Stimulated activated CD8-positive, alpha-beta memory T cell treated with anti-CD3 and anti-CD28 coated beads, Interleukin-7, amount 100 ng/mL, for 1 hour (primary cell): ENCODE measurements at places on chromosomes 6 and 20.

- DNase-seq: no peak
These were observed at the start of gene SAMD5 for GRCh38 chr6:147508042-147508865. TSS of gene SAMD5 (plus strand) at chr6:147508690. CDS start at chr6:147508929, 239 bp downstream.

GRCh38 chr6:41626917-41627316 lies 11.4 kb upstream of the MDFI start:
- no peak for DNase-seq

GRCh38 chr6:116412270-116412669 lies 41.5 kb downstream of the DSE start:
- no peak for DNase-seq

DNA sequence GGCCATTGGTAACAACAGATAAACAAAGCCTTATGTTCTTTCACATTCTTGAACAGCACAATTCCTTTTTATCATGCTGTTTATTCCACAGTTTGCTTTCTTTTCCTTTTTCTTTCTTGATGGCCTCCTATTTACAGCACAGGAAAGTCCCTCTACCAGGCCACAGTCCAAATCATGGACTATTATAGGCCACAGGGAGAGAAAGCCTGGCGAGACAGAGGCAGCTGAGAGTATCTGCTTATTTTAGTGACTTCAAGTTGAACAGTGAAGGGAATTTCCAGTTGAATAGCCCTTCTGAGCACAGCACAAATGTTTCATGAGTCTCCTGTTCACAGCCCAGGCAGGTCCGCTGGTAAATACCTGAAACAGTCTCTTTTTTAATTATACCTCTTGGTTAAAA lies 263.7 kb upstream of the ARID1B start:
- no peak for DNase-seq

DNA sequence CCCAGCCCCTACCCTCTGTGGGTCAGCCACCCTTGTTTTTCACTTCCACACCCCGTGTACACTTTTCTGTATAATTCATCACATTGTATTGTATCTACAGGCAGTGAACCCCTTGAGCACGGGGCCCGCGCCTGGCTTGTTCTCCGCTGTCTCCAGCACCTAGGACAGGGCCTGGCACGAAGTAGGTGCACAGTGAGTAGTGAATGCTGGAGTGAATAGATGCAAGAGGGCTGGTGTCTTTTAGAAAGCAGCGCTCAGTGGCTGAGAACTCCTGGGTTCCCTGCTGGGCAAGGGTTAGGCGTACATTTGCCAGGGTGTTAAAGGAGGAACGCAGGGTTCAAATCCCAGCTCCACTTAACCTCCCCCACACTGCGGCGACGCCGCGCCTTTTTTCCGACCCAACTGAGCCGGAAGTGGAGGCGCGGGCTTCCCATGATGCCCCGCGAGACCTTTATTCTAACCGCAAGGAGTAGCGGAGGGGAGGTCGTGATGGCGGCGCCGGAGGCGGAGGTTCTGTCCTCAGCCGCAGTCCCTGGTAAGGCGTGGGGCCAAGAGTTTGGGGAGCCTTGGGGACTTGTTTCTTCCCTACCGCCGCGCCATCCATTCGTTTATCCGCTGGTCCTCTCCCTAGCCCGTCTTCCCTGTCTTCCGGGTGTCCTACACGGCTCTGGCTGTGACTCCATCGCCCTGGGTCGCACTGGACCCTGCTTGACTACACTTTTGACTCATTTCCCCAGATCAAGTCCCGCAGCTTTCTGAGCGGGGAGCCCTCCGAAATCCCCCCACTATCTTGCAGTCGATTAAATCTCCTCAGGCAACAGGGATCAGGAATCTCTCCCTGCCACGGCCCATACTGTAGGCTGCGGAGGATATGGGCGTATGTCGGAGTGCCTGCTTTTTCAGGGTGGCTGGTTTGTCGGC lies at the start of gene MAD2L1BP:
Gene MAD2L1BP, plus strand, starts transcription at position 454 of the 921 bp plus-strand sequence. Its CDS starts 36 bp downstream, at position 490.
- peak; percentile 77 for DNase-seq

DNA sequence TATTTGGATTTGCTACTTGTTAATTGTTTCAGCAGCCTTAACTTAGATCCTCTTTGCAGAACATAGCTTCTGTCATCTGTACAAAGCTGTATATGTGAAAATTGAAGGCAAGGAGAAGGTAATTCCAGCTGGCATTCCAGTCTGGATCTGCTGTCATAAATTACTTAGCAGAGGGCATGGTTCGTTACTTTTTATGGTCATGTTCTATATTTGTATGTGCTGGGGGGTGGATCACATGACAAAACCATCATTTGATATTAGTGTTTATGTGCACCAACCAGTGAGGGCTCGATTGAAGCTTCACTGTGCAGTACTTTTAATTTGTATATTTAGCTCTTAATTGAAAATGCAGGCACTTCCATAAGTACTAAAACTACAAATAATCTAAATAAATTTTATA lies 80.2 kb downstream of the CAP2 start:
- DNase-seq: no peak

DNA sequence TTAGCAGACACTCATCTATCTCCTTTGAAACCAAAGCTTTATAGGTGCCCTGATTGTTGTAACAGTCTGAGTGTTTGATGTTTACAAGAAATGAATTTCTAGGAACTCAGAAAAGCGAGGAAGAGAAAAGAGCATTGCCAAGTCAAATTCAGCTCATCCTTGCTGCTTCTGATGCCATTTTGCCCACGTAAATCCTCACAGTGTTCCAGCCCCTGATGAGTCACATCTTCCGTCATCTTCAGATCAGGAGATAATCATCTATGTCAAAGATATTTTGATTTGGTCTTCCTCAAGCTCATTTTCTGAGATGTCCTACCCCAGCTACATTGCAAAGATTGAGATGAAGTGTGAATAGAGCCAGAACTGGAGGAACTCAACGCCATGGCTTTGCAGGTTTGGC lies 426.2 kb downstream of the BMP2 start:
- DNase-seq: no peak

DNA sequence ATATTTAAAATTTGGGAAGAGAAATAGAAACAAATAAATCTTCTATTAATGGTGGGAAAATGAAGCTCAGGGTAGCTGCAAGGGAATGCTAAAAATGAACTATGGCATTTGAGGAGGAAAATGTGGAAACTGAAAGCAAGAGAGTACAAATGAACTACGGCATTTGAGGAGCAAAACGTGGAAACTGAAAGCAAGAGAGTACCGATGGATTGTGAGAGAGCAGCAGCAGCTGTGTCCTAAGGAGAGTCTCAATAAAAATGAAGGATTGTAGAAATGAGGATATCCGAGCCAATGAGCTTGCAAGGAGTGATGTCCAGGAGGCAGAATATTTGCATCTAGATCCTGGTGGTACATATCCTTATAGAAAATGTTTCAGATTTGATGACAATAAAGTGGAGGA lies 547.1 kb upstream of the ZNF337 start:
- DNase-seq: no peak

DNA sequence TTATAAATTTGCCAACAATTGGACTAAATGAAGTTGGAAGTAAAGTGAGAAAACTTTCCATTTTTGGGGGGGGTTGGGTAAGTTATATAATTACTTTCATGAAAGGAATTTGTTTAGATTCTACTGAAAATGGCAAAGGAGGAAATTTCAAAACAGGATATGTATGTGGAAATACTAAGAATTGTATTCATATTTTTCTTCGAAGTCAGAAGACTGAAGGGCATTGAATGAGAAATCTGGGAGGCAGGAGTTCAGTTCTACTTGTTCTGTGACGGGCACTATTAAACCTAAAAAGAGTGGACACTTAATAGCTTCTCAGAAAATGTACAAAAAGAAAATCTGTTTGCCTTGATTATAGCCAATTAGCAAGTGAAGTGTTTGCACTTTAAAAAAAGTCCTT lies 114.7 kb downstream of the PRIM2 start:
- DNase-seq: no peak

- no peak for DNase-seq
These were observed 1286.4 kb downstream of the EPHA7 start for GRCh38 chr6:92132957-92133356.

- DNase-seq: no peak
These were observed 5.4 kb downstream of the ZFP57 start for GRCh38 chr6:29675561-29675960.

DNA sequence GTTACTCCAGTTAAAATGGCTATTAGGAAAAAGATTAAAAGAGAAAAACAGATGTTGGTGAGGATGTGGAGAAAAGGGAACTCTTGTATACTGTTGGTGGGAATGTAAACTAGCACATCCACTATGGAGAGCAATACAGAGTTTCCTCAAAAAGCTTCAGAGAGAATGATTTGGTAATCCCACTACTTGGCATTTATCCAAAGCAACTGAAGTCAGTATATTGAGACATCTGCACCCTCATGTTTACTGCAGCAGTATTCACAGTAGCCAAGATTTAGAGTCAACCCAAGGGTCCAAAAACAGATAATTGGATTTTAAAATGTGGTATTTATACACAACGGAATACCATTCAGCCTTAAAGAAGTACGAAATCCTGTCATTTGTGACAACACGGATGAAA lies 469.5 kb downstream of the QKI start:
- DNase-seq: no peak

GRCh38 chr20:37346535-37347346 lies 801 bp downstream of the SRC start:
- no peak for DNase-seq

DNA sequence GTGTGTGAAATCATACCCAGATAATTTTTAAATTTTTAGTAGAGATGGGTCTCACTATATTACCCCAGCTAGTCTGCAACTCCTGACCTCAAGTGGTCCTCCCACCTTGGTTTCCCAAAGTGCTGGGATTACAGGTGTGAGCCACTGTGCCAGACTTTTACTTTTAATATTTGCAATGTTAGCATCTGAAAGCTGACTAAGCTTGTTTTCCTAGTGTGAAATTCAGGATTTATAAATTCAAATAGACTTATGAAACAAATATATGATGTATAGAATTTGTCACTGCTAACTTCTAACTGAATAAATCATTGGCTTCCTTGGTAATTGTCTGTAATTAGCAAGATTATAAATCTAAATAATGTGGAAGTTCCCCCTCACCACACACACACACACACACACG lies 58.8 kb upstream of the SLC22A23 start:
- no peak for DNase-seq

GRCh38 chr6:37802810-37803209 lies 16.7 kb upstream of the ZFAND3 start:
- DNase-seq: no peak

DNA sequence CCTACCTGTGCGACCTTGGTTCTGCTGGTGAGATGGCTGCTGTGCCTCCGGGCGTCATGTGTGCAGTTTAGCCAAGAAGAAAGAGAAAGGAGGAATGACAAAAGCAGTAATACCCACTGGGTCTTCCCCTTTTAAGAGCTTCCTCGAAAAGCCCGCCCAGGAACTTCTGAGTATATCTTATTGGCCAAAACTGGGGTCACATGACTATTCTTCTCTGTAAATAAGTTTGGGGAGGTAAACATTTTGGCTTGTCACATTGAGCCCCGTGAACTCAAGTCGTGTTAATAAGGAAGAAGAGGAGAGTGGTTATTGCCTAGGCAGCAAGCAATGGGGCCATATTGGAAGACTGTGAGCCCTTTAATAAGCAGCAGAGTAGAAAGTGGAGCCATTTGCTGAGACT lies 130.4 kb upstream of the ECI2 start:
- DNase-seq: no peak

GRCh38 chr20:50350510-50351249 lies 159.5 kb upstream of the PTPN1 start:
- no peak for DNase-seq

DNA sequence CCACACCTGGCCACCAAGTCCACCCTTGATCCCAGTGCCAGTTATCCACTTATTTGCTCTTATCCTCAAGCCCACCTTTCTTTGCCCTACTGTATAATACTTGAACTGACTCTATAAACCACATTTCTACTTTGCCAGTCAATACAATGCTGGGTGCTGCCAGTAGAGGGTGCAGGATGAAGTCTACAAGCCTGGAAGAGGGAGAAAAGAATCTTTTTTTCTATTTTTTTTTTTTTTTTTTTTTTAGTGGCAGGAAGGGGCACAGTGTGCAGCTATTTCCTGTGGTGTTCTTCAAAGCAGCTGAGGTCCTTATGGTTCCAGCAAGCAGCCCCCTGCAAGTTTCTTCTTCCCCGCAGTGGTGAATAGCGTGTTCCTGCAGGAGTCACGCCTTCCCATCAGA lies 22.2 kb upstream of the GABRR1 start:
- DNase-seq: no peak

DNA sequence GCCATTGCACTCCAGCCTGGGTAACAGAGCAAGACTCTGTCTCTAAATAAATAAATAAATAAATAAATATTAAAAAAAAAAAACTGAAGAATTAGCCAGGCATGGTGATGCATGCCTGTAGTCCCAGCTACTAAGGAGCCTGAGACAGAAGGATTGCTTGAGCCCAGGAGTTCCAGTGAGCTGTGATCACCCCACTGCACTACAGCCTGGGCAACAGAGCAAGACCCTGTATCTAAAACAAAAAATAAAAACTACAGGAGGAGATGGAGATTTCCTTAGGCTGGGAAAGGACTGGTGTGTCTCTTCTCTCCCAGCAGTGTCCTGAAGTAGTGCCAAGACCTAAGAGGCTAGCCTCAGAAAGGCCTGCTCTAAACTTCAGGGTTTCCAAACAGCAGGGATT lies 8.1 kb upstream of the GTF3C6 start:
- no peak for DNase-seq

DNA sequence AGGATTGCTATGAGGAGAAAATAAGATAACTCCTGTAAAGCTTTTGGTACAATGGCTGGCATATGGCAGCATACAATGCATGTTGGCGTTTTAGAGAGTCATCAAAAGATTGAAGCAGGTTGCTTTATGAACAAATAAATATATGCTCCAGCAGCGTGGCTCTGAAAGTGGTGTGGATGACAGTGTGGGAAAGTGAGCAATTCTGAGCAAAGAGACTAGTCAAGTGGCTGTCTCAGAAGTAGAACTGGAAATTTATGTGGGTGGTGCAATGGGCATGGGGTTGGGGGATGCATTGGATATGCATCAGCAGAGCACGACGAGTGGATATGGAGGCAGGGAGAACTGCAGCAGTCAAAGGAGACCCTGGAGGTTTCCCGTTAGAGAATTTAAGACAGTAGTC lies 66.2 kb upstream of the PHACTR2 start:
- DNase-seq: no peak

DNA sequence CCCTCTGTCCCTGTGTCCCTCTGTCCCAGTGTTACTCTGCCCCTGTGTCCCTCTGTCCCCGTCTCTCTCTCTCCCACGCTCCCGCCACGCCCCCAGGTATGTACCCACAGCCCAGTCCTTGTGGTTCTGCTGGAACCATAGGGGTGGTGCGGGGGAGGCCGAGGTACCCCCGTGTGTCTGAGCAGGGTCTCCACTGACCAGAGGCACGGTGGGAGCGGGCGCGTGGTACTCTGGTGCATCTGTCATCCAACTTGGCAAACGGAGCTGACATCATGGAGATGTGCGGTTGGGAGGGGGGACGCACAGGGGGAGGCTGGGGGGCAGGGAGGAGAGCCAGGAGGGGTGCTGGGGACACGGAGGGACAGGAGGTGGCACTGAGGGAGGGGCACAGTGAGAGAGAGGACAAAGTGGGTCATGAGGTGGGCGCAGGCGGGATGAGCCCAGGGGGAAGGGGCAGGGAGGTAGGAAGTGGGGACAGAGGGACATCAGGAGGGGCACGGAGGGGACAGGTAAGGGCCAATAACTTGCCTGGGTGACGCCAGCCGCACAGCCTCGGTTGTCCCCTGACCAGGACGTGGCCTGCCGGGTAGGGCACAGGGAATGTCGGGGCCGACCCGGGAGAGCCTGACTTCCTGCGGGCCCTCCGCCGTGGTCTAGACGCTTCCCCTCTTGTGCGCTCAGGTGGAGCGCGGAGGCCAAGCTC lies 163.6 kb upstream of the PDE10A start:
- DNase-seq: no peak

GRCh38 chr6:32491700-32492099 lies 38.4 kb downstream of the HLA-DRB5 start:
- DNase-seq: no peak
